ENCODE measurements at places on chromosomes 2 and 18.

- no peak for DNase-seq
These were observed 68.4 kb downstream of the MCFD2 start for GRCh38 chr2:46847185-46847710.

GRCh38 chr2:152425765-152426727 is 91.1 kb downstream of the FMNL2 start:
- DNase-seq, result no peak

DNA sequence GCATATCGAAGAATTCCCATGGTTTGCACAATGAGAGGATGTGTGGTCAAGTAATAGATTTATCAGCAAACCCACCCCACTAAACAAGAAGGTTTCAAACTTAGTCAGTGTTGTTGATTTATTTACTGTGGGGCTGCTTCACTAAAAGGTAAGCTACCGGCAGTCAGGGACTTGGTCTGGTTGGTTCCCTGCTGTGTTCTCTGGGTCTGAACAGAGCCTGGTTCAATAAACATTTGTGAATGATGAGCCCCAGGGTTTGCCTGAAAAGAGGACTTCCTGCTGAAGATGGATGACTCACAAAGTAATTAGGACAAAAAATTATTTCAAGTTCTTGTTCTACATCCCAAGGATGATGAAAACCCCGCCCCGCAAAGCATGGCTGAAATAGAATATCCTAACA is 108.3 kb downstream of the SPP2 start:
- no peak for DNase-seq

GRCh38 chr18:26071725-26072124 is 18.7 kb downstream of the SS18 start:
- DNase-seq, result no peak

DNA sequence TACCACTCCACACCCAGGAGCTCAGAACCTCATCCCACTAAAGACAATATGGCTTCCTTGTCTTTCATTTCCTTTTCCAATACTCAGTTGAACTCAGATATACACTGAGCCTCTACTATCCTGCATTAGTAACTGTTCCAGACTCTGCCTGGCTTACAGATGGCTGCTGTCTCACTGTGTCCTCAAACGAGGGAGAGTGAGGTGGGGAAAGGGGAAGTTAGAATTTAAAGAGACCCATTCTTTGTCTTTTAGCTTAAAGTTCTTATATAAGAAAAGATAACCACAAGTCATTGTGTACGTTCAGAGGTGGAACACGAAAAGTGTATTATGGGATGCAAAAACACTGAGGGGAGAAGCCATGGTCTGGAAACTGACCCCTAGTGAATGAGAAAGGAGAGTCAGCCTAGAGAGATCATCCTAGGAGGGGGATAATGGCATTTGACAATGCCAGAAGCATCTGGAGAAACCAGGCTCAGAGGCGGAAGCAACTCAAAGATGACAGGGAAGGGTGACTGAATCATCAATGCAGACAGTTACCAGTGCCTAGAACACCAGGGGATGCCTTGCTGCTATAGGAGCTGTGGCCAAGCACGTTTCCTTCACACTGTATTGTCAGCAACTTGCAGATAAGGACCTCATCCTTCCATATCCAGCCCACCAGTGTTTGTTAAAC is 170.7 kb downstream of the CYRIA start:
- DNase-seq, result no peak

DNA sequence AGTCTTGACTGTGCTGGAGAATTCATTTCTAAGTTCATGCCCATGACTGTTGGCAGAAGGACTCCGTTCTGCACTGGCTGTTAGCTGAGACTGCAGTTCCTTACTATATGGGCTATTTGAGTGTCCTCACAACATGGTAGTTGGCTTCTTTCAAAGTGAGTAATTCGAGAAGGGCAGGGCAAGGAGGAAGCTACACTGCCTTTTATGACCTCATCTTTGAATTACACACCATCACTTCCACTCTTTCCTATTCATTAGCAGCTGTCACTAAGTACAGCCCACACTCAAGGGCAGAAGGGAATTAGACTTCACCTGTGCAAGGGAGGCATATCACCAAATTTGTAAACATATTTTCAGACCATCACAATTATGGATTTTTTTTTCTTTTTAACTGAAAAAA is 55.9 kb upstream of the EPAS1 start:
- no peak for DNase-seq

Data from effector CD4-positive, alpha-beta T cell (primary cell).